A549 treated with dexamethasone at 1 μM for 4 hours (cell line): ENCODE measurements at places on chromosomes 16 and 17. TPM values are rescaled to one million over a fixed set of nuclear protein-coding genes. Genes with fewer than 3 reads are reported as not detected.

SUPT6H gene
- 56.8 to 83.6 TPM (median 78.1 TPM) in 5 replicates for total RNA-seq

PHLPP2 gene
- 10.4 to 15.9 TPM (median 13.0 TPM) in 5 replicates for total RNA-seq

EFNB3 gene
- 0.99 to 1.5 TPM (median 1.3 TPM) in 5 replicates for total RNA-seq

KRTAP16-1 gene
- total RNA-seq, result not detected in 5 replicates

COPS3 gene
- total RNA-seq, result 140 to 153 TPM (median 148 TPM) in 5 replicates

OR1F1 gene
- 0.26 to 0.56 TPM (median 0.42 TPM) in 5 replicates for total RNA-seq

DPEP3 gene
- not detected in 5 replicates for total RNA-seq

TMEM107 gene
- total RNA-seq, result 18.5 to 21.4 TPM (median 19.6 TPM) in 5 replicates

FN3KRP gene
- 70.4 to 72.5 TPM (median 72.2 TPM) in 5 replicates for total RNA-seq

SEPTIN1 gene
- 0.87 to 2.8 TPM (median 2.3 TPM) in 5 replicates for total RNA-seq

ZNF287 gene
- total RNA-seq, result 8.3 to 11.6 TPM (median 9.3 TPM) in 5 replicates

HOXB9 gene
- total RNA-seq, result 7.0 to 7.5 TPM (median 7.3 TPM) in 5 replicates

ABCA5 gene
- total RNA-seq, result 1.8 to 2.6 TPM (median 2.5 TPM) in 5 replicates

HOXB13 gene
- 1.6 to 2.3 TPM (median 2.0 TPM) in 5 replicates for total RNA-seq

TEKT1 gene
- 0.05 to 0.18 TPM (median 0.07 TPM) in 5 replicates for total RNA-seq

CCDC102A gene
- 5.2 to 9.7 TPM (median 8.3 TPM) in 5 replicates for total RNA-seq

NACA2 gene
- total RNA-seq, result 0.13 TPM in 1 of 5 replicates, not detected in the others

KRTAP4-8 gene
- not detected in 5 replicates for total RNA-seq

CRHR1 gene
- 0.05 to 0.54 TPM (median 0.09 TPM) in 4 of 5 replicates, not detected in the other for total RNA-seq

ITGAX gene
- total RNA-seq, result 0.76 to 1.8 TPM (median 1.0 TPM) in 5 replicates

CA4 gene
- 0.18 to 0.30 TPM (median 0.21 TPM) in 3 of 5 replicates, not detected in the others for total RNA-seq

SEBOX gene
- total RNA-seq, result not detected in 5 replicates

MMP28 gene
- 4.9 to 8.8 TPM (median 7.5 TPM) in 5 replicates for total RNA-seq

CIITA gene
- 0.03 to 0.09 TPM (median 0.06 TPM) in 5 replicates for total RNA-seq

AANAT gene
- total RNA-seq, result 0.21 to 0.61 TPM (median 0.30 TPM) in 5 replicates

SLC4A1 gene
- total RNA-seq, result 0.02 TPM in 2 of 5 replicates, not detected in the others

PIMREG gene
- 38.2 to 48.3 TPM (median 42.4 TPM) in 5 replicates for total RNA-seq

PLSCR3 gene
- total RNA-seq, result 36.7 to 50.6 TPM (median 41.6 TPM) in 5 replicates

GNG13 gene
- total RNA-seq, result not detected in 5 replicates

CACNA1H gene
- total RNA-seq, result 9.5 to 19.7 TPM (median 17.4 TPM) in 5 replicates

SBK1 gene
- total RNA-seq, result 0.16 to 0.47 TPM (median 0.36 TPM) in 5 replicates

KCNG4 gene
- total RNA-seq, result not detected in 5 replicates

RRAD gene
- total RNA-seq, result 64.4 to 86.4 TPM (median 77.1 TPM) in 5 replicates

SLC13A5 gene
- 0.08 to 0.39 TPM (median 0.21 TPM) in 5 replicates for total RNA-seq

GAS7 gene
- total RNA-seq, result 0.38 to 0.73 TPM (median 0.61 TPM) in 5 replicates

SYNGR3 gene
- total RNA-seq, result 5.7 to 7.4 TPM (median 6.8 TPM) in 5 replicates
